ENCODE measurements at places on chromosomes 3 and 15.
A peak's percentile ranks its signal among the peaks of the same experiment; 100 is the strongest.

GRCh38 chr15:65362491-65362890, 15.3 kb downstream of the IGDCC3 start:
- DNase-seq, result no peak

- DNase-seq, result peak; percentile 31
Measured at GRCh38 chr3:42066516-42067181, 24.5 kb upstream of the TRAK1 start.

- no peak for DNase-seq
Measured at GRCh38 chr15:93126599-93126998, 37.6 kb upstream of the RGMA start.

GRCh38 chr15:51496246-51496645, 126.3 kb downstream of the DMXL2 start:
- no peak for DNase-seq

DNA sequence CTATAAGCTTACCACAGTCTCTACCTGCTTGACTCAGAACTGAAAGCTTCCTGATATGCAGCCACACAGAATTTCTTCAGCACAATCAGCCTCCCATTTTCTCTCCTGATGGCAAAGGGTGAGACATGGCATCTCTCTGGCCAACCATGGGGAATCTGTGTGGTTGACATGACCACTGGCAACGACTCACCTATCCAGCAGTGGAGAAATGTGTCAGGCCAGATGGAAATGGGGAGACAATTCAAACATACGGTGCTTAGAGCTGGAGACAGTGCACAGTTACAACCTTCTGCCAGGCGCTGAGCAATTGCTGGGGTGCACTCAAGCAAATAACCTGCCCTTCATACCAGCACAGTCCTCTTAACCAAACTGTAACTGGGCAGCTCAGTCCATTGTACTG, 3.6 kb downstream of the ZNF385D start:
- no peak for DNase-seq

GRCh38 chr3:150811984-150812383, 49.0 kb upstream of the SIAH2 start:
- no peak for DNase-seq

DNA sequence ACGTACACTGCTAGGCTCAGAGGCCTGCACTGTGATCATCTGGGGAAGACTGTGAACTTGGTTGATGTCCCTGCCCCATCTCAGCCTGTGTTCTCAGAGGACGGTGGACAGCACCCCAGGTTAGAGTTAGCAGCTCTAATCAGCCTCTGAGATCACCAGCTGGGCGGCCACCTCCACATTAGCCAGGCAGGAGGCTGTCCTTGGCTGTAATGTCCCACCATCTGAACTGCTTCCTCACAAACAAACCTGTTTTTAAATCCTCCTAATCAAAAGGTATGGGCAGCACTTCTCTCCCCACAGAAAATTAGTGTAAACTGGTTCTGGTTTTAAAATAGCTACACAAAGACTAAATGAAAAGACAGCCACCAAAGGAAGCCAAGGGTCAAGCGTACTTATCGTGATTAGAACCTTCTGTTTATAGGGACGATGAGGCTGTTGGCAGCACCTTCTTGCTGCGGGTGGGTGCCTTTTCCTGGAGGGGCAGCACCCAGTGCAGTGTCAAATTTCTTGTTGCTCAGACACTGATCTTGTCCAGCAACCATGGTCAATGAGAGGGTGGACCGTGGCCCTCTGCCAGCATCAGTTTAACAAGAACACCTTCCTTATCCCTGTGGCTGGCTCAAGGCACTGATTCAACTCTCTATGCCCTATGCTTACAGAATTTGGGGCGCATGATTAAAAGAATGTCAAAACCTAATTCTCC, 24.6 kb downstream of the ACSBG1 start:
- DNase-seq, result no peak

DNA sequence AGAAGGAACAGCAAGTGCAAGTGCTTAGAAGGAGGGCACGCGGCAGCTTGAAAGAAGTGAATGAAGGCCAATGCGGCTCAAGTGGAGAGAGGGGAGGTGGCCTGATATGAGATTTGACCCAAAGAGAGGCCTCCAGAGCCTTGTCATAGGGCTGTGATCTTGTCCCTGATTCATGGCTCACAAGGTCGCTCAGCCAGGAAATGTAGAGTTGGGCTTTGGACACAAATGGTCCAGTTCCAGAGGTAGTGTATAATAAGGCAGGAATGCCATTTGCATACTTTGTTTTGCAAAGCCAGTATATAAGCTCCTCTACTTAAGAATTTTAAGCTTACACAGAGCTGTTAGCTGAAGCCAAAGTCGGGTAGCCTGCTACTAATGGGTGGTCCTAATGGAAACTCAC, 33.7 kb downstream of the HGD start:
- no peak for DNase-seq

GRCh38 chr3:129278966-129279906, 566 bp downstream of the HMCES start:
- DNase-seq, result peak; percentile 38

DNA sequence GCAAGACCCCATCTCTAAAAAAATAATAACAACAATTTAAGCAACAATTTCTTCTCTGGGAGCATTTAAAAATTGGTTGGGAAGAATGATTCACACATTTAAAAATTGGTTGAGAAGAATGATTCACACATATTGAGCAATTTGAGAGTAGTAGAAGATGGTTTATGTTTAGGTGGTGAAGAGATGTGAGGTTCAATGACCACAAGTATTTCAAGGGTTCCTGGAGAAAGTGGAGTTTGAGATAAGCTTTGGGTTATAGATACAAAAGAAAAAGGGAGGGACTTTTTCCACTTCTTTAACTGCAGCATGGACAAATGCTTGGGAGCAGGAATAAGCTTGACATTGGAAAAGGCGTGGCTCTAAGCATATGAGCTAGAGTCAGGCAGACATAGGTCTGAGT, 145.7 kb upstream of the NPHP3 start:
- DNase-seq, result no peak

- DNase-seq, result no peak
Measured at GRCh38 chr3:38458796-38459498, 5.3 kb downstream of the ACVR2B start.

GRCh38 chr3:182487143-182487542, 306.2 kb upstream of the ATP11B start:
- no peak for DNase-seq

DNA sequence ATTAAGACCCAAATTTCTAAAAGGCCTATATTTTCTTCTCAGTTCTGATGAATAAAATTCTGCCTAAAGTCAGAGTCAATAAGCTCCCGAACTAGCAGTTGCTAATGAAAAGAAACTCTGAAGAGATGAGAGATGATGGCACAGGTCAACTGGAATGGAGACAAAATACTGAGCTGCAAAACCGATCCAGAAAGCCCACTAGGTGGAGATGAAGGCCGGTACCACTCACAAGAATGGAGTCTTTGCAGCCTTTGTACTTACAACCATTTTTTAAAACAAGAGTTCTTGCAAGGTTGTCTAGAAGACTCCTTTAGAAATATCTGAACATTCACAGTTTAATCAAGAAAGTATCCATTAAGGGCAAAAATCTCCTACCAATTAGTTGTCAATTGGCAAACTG, 119.9 kb upstream of the TJP1 start:
- DNase-seq, result no peak

GRCh38 chr15:86394866-86395265, 315.2 kb downstream of the AGBL1 start:
- DNase-seq, result no peak

- DNase-seq, result no peak
Measured at GRCh38 chr3:129121016-129121791, 400 bp downstream of the RAB43 start.

DNA sequence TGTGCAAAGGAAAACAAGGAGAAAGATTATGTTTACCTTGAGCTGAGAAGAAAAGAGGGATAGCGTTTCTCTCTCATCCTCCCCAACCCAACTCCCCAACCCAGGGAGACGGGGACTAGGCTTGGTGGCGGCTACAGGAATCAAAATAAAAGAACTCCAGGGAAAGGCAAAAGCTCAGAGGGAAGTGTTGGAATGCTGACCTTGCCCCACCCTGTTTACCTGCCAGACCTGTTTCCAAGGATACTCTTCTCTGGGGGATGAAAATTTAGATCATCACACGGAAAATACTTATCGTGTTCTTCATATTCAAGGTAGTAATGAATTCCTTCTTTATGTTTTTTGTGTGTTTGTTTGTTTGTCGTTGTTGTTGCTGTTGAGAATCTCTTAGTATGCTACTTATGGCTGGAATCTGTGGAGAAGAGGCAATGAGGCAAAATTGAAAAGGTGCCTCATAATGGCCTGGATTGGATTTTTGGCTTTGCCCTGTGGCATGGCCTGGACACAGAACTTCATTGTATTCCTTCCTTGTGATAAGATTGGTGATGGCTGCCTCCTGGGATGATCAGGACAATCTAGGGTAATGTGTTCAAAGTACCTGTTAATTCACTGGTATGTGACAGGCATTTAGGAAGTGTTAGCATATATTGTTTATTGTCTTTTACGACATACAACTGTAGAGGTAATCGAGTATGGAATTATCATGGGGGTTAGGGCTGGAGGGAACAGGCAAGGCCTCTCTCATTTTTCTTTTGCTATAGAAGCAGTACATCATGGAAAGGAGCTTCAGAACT, 11.1 kb upstream of the TPRG1 start:
- DNase-seq, result no peak

GRCh38 chr3:8945890-8946600, 17.2 kb downstream of the RAD18 start:
- DNase-seq, result no peak

DNA sequence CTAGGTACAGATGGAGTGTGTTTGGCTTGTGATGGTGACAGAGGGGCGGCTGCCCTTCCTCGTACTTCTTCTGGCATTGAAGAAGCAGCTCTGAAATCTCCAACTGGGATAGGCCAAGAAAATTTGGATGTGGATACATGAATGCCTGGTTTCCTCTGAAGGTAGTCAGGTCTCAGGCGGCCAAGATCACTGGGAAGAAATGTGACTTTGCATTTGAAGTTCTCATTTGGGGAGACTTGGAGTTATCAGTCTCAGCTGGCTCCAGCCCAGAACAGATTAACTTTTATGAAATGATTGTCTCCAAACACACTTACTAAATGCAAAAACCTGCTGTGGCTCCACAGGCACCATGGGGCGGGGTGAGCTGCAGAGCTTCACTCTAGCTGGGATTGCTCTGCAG, 215.9 kb downstream of the THSD4 start:
- no peak for DNase-seq

DNA sequence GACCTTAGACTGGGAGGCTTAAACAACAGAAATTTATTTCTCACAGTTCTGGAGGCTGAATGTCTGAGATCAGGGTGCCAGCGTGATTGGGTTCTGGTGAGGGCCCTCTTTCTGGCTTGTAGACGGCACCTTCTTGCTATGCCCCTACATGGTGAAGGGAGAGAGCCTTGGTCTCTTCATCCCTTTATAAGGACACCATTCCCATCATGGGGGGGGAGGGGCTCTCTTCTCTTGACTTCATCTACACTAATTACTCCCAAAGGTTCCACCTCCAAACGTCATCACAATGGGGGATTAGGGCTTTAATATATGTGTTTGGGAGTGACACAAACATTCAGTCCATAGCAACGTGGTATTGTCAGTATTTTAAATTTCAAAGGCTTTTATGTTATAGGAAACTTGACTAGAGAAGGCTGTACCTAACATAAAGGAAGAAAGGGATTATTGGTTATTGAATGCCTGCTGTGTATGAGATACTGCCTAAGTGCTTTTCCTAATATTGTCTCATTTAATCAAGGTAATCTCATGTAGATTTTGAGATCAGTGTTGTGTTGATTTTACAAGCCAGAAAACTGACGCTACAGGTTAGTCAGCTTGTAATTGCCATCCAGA, 20.9 kb downstream of the SYN2 start:
- no peak for DNase-seq

- DNase-seq, result peak; percentile 67
Measured at GRCh38 chr15:77966540-77967234, 110.8 kb downstream of the TBC1D2B start.

DNA sequence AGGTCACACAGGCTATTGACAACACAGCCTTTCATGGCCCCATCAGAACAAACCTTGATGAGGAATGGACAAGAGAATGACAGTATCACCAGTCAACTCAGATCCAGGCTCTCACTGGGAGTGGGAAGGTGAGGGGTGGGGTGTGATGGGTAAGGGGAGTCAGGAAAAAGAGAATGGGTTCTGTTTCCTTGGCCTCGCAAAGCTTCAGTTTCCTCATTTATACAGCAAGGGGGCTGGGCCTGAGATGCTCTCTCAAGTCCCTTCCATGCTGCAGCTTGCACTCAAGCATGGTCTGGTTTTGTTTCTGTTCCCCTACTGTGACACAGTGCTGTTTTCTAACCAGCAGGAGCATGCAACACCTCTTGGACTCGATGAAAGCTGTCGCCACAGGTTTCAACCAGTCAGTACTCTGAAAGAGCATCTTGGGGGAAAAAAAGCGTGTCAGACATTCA, 65.7 kb upstream of the IL12A start:
- peak; percentile 60 for DNase-seq

DNA sequence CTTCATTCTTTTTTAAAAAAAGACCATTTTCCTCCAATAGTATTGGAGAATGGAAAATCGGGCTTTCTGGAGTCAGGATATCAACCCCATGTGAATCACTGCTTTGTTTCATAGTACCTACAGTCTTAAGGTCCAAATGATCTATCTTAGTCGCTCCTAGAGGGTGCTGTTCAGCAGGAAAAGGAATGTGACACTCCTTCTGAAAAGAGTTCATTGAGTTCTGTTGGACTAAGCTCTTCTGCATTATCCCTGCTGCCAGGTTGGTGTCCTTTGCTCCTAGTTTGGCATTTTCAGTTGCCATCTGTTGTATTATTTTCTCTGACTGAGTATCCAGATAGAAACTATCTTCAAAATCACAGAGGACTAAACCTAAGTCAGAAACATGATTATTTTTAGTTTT, 57.2 kb downstream of the POLQ start:
- no peak for DNase-seq

DNA sequence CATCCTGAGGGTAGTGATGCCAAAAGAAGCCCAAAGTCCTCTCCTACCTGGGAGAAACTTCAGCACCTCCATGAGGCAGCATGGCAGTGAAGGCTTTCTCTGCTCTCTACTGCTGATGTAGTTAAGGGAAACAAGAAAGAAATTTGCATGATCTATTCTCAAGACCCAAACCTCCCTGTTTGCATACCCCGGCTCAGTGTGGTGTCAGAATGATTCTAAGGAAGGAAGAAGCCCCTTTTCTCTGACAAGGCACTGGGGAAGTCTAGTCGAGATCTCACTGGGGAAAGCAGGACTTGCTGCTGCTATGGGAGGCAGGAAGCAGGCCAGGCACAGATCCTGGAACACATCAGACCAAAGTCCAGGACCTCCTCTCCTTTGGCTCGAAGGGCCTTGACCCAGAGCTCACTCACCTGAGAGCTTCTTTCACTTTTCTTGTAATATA, 89.4 kb upstream of the ICE2 start:
- peak; percentile 56 for DNase-seq

DNA sequence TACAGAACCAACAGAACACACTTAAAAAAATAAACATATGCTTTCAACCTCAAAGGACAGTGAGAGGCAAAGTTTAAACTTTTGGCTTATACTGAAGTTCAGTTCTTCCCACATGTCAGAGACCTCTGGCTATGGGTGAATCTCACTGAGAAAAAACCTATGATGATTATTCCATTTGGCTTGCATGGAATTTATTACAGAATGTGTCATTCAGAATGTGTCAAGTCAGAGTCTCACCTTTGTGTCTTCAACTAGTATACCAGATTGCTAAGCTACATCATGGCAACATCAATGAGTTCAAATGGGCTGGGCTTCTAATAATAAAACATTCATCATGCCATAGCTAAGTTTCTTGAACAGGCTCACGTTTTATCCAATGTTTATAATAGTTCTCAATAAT, 987.0 kb downstream of the NTRK3 start:
- DNase-seq, result no peak

GRCh38 chr15:78415284-78415683, 22.7 kb upstream of the IREB2 start:
- no peak for DNase-seq

Measured in GM10248 (cell line).